Peyer's patch (tissue), 4 donors: ENCODE measurements at places on chromosomes 1 and 21. TPM values are rescaled to one million over a fixed set of nuclear protein-coding genes. Genes with fewer than 3 reads are reported as not detected.

The UHMK1 gene
- 50.4 TPM for total RNA-seq

DNA sequence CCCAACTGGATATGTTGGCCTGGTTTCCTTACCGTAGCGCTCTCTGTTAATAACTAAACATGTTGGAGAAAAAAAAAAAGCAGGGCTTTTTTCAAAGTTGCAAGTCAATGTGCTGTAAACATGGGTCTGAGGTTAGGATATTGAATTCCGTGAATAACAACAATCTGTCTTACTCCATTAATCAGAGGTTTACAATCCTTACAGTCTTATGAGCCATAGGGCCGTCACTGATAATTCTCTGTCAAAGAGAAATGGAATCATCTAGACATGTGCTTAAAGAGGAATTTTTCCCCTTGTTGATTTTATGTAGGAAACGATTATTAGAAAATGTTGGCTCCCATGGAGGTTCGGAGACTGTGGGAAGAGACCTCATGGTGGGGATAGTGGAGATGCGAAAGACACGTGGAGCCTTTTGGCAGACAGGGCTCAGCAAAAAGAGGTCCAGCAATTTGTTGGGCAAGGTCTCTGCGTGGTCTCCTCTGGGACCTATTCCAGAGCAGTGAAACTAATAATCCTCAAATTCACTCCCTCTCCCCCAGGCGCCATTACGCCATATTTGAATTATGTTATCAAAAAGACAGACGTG, 83.5 kb upstream of the CLDN14 start:
- DNase-seq = no peak

DNA sequence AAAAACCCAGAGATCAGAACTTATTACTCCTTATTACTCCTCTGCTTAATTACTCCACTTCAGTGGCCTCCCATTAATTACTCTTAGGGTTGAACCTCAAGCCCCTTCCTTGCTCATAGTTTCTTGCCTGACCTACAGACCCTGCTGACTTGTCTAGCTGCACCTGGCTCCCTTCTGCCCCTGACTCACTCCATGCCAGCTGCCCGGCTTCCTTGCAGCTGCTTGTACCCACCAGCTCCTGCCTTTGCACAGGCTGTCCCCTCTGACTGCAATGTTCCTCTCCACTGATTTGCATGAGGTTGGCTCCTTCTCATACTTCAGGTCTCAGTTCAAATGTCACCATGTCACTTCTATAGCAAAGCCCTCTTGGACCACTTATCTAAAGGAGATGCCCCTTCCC, 1.9 kb upstream of the PTPRU start:
- no peak for DNase-seq

The PRELP gene
- total RNA-seq = 24.5 TPM

The KRTAP7-1 gene
- total RNA-seq = not detected

The RGS7 gene
- total RNA-seq = not detected

GRCh38 chr1:55813618-55814017, 598.5 kb upstream of the USP24 start:
- DNase-seq = no peak
